CD8-positive, alpha-beta memory T cell (primary cell): ENCODE measurements at places on chromosomes 5 and 9. TPM values are rescaled to one million over a fixed set of nuclear protein-coding genes. Genes with fewer than 3 reads are reported as not detected.
A peak's percentile ranks its signal among the peaks of the same experiment; 100 is the strongest.

Gene MPDZ
- not detected for total RNA-seq

- no peak overlapping the region for H3K27ac ChIP-seq
- H3K27me3 ChIP-seq, result peaks cover 3% of the 10 kb centered on the region
- no peaks in the 10 kb centered on the region for H3K4me1 ChIP-seq
- no peak for DNase-seq
- H3K36me3 ChIP-seq, result no peaks in the 10 kb centered on the region
These were observed 4.2 kb downstream of the ABCA1 start for GRCh38 chr9:104923740-104924139.

DNA sequence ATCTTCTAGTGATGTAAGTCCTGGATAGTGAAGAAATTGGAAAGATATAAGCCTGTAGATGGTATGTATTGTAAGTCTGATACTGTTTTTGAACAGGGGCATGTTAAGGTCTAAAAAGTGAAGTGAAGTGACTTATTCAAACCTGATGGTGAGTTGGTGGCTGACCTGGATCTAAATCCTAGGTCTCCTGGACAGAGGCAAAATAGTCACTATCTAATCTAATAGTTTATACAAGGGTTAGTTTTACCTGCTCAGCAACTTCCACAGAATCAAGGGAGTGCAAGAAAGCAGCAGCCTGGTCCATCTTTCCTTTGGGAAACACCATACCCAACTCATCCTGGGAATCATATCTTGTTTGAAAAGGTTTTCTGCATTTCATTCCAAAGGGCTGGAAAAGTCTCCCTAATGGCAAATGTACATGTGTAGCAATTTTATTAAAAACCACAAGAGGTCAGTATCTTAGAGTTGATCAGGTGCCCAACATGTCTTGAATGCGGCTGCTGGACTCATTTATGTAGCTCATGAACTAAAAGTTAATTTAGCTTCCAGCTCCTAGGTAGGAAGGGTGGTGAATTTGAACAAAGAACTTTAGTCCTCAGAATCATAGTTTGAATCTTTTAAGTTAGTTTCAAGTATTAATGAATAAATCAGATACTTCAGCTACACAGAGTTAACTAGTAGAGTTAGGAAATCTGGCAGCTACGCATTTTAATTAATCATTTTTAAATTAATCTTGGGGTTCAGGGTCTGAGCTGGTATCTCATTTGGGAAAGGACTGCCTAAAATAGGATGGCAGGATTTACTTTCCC is 26.0 kb downstream of the SKP2 start:
- peaks cover 11% of the 10 kb centered on the region for H3K36me3 ChIP-seq
- no peaks in the 10 kb centered on the region for H3K4me1 ChIP-seq
- no peak for DNase-seq

DNA sequence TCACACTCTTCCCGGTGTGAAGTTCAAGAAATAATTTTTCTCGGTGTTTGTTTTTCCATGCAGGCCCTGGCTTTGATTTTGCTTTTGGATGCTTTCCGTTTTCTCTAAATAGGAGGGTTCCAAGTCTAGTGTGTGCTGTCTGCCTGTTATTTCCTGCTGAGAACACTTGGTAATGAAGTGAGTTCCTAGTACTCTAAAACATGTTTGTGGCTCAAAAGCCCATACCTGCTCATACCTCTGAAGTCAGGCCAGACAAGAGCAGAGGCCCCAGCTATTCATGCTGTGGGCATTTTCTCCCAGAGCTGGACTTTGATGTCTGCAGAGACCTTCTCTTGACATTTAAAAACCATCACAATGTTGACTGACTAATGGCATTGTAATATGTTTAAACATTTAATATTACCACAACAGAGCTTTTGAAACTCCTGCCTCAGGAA is 211.2 kb downstream of the GOLPH3 start:
- H3K4me3 ChIP-seq, result no peak overlapping the region
- H3K4me1 ChIP-seq, result no peaks in the 10 kb centered on the region
- H3K27ac ChIP-seq, result no peak overlapping the region
- H3K27me3 ChIP-seq, result no peaks in the 10 kb centered on the region

Gene PLAC8L1
- 0.96 TPM for total RNA-seq

DNA sequence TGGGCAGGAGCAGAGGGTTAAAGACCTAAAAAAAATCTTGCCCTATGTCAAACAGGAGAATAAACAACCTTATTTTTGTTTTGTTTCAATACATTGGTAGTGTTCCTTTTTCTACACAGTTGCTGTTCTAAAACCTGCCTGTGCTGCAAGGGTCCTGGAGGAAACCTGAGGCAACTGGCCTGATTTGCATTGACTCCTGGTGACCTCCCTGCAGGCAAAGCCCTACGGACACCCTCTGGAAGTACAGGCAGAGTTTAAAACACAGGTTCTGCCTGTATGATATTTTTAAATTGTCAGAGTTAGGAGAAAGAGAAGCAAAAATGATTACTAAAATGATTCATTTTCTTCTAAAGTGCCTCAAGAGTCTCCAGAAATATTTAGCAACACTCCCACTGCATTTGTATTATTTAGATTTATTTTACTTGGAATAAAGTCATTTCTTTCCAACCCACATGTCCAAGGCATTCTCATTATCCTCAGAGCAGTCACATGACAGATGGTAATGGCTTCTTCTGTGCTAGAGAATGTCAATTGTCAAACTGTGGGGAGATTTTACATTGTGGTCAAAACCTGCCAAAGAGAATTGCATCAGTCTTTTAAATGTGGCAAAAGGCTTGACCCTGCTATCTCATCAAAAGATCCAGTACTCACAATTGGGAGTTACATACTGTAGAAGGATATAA is 559.6 kb downstream of the CETN3 start:
- no peak for DNase-seq
- no peaks in the 10 kb centered on the region for H3K4me1 ChIP-seq
- H3K36me3 ChIP-seq, result no peaks in the 10 kb centered on the region
- no peak overlapping the region for H3K27ac ChIP-seq
- no peaks in the 10 kb centered on the region for H3K27me3 ChIP-seq

Gene OGN
- total RNA-seq, result not detected

- peaks cover 20% of the 10 kb centered on the region for H3K4me1 ChIP-seq
- H3K4me3 ChIP-seq, result no peak overlapping the region
- no peaks in the 10 kb centered on the region for H3K27me3 ChIP-seq
- H3K36me3 ChIP-seq, result peaks cover 7% of the 10 kb centered on the region
- DNase-seq, result no peak
- H3K27ac ChIP-seq, result no peak overlapping the region
These were observed 21.5 kb downstream of the TENT4A start for GRCh38 chr5:6734781-6735180.

- H3K27me3 ChIP-seq, result no peaks in the 10 kb centered on the region
- peak overlapping the region; percentile 80 for H3K4me3 ChIP-seq
- DNase-seq, result peak; percentile 35
- peaks cover 22% of the 10 kb centered on the region for H3K36me3 ChIP-seq
These were observed 563 bp downstream of the SNAPC4 start for GRCh38 chr9:136399176-136400037.

DNA sequence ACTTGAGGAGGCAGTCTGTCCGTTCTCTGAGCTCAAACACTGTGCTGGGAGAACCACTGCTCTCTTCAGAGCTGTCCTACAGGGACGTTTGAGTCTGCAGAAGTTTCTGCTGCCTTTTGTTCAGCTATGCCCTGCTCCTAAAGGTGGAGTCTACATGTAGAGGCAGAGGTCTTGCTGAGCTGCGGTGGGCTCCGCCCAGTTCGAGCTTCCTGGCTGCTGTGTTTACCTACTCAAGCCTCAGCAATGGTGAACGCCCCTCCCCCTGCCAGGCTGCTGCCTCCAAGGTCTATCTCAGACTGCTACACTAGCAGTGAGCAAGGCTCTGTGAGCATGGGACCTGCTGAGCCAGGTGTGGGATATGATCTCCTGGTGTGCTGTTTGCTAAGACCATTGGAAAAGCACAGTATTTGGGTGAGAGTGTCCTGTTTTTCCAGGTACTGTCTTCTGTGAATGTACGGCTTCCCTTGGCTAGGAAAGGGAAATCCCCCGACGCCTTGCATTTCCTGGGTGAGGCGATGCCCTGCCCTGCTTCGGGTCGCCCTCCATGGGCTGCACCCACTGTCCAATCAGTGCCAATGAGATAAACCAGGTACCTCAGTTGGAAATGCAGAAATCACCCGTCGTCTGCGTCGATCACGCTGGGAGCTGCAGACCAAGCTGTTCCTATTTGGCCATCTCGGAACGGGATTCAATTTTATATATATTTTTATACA is 58.5 kb downstream of the CNTRL start:
- H3K27me3 ChIP-seq, result no peaks in the 10 kb centered on the region
- DNase-seq, result peak; percentile 47
- no peaks in the 10 kb centered on the region for H3K36me3 ChIP-seq
- peak overlapping the region; percentile 67 for H3K4me3 ChIP-seq
- peaks cover 30% of the 10 kb centered on the region for H3K4me1 ChIP-seq

- peaks cover 45% of the 10 kb centered on the region for H3K4me1 ChIP-seq
- no peak overlapping the region for H3K4me3 ChIP-seq
- H3K27me3 ChIP-seq, result no peaks in the 10 kb centered on the region
These were observed 23.4 kb downstream of the PHF2 start for GRCh38 chr9:93599571-93600403.

- H3K27me3 ChIP-seq, result peaks cover 14% of the 10 kb centered on the region
- DNase-seq, result no peak
- H3K36me3 ChIP-seq, result no peaks in the 10 kb centered on the region
- no peak overlapping the region for H3K27ac ChIP-seq
- H3K4me1 ChIP-seq, result no peaks in the 10 kb centered on the region
These were observed 7.0 kb downstream of the GRIN1 start for GRCh38 chr9:137145731-137146526.

Gene LRRC19
- total RNA-seq, result not detected

Gene PKD2L2
- not detected for total RNA-seq

- no peaks in the 10 kb centered on the region for H3K27me3 ChIP-seq
- DNase-seq, result no peak
- no peak overlapping the region for H3K27ac ChIP-seq
- H3K4me1 ChIP-seq, result peaks cover 54% of the 10 kb centered on the region
- peaks cover 31% of the 10 kb centered on the region for H3K36me3 ChIP-seq
These were observed 8.4 kb upstream of the PHYHD1 start for GRCh38 chr9:128912270-128912853.

- no peaks in the 10 kb centered on the region for H3K36me3 ChIP-seq
- no peaks in the 10 kb centered on the region for H3K27me3 ChIP-seq
- H3K27ac ChIP-seq, result no peak overlapping the region
These were observed 216.5 kb downstream of the MCTP1 start for GRCh38 chr5:95068289-95068910.

DNA sequence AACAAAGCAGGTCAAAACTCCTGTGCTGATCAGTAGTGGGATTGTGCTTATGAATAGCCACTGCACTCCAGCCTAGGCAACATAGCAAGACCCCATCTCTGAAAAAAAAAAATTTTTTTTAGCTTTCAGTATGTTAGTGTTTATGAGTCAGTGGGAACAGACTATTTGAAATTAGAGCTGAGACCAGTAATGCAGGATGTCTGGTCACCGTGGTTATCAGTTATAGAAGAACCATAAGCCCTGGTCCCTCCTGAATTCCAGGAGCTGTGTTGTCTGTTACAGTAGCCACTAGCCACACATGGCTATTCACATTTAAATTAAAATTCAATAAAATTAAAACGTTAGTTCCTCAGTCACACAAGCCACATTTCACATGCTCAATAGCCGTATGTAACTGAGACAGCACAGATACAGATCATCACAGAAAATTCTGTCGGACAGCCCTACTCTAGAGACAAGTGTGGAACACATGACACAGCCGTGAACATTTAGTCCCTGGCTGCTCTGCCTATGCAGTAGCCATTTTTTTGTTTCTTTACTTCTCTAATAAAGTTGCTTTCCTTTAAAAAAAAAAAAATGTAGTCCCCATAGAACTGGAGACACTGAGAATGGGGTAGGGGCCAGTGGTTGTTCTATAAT is 96.1 kb upstream of the SAP30L start:
- H3K27me3 ChIP-seq, result no peaks in the 10 kb centered on the region
- DNase-seq, result no peak
- no peak overlapping the region for H3K4me3 ChIP-seq
- no peaks in the 10 kb centered on the region for H3K36me3 ChIP-seq
- no peak overlapping the region for H3K27ac ChIP-seq

DNA sequence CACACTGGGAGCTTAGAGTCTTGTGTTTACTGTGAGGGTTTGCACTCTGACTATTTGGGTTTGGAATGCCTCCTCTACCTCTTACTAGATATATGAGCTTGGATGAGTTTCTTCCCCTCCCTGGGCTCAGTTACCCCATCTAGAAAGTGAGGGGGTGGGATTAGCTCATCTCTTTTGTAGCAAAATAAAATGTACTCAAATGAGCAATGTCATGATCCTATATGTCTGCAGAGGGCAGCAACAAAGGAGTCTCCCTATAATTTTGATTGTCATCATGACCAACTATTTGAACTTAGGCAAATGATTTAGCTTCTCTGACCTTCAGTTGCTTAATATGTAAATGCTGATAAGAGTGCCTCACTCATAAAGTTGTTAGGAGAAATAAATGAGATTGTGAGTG is 109.0 kb downstream of the DPYSL3 start:
- no peak for DNase-seq
- no peaks in the 10 kb centered on the region for H3K27me3 ChIP-seq
- H3K36me3 ChIP-seq, result no peaks in the 10 kb centered on the region
- H3K27ac ChIP-seq, result no peak overlapping the region
- no peak overlapping the region for H3K4me3 ChIP-seq

DNA sequence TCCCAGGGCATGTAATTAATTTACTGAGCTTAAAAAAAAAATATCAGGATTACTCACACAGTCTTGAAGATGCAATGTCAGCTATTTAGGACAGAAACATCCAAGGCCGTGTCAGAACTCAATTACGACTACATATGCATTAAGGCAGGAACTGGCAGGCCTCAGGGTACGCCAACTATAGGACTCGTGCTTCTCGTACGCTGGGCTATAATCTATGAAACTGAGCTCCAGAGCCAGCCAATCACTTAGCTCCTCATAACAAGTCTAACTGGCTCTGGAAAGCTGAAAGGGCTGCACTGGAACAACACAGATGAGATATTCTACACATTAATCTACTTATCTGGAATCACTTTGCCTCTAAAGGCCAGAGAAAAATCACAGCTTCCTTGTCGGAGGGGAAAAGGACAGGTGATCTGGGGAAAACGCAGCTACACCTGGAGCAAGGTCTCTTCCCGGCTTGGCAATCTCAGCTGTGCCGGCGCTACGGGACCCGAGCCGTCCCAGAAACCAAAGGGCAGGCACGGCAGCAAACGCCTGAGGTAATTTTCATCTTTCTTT is 212.0 kb downstream of the DEPDC1B start:
- no peaks in the 10 kb centered on the region for H3K4me1 ChIP-seq
- no peak for DNase-seq
- H3K27ac ChIP-seq, result no peak overlapping the region
- no peaks in the 10 kb centered on the region for H3K27me3 ChIP-seq

Gene FAM114A2
- total RNA-seq, result 23.4 TPM

DNA sequence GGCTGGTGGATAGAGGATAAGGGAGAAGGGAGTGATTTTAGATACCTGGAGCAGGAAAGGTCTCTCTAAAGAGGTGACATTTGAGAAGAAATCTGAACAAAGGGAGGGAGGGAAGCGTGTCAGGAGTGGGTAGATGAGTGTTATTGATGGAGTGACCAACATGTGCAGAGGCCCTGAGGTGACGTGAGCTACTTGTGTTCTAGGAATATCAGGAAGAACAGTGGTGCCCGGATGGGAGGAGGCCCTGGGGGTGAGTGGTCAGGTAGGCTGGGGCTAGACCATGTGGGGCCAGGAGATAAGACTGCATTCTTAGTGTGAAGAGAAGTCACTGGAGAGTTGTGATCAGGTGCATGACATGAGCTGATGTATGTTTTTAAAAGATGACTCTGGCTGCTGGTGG is 256.2 kb downstream of the ARHGAP26 start:
- H3K4me3 ChIP-seq, result no peak overlapping the region
- H3K36me3 ChIP-seq, result no peaks in the 10 kb centered on the region
- DNase-seq, result no peak

GRCh38 chr5:160494451-160494850 is 72.8 kb downstream of the PTTG1 start:
- DNase-seq, result no peak
- H3K36me3 ChIP-seq, result no peaks in the 10 kb centered on the region
- H3K4me1 ChIP-seq, result no peaks in the 10 kb centered on the region
- H3K27ac ChIP-seq, result no peak overlapping the region

Gene SPATA31A5
- total RNA-seq, result not detected

Gene BBLN
- 75.5 TPM for total RNA-seq
